Retina (tissue), 1 donor: ENCODE measurements at places on chromosomes 12 and 14.

- no peak for DNase-seq
These were observed 109.4 kb upstream of the NOS1 start for GRCh38 chr12:117470804-117471203.

- DNase-seq, result peak; percentile 40
These were observed 33.2 kb downstream of the HSPB8 start for GRCh38 chr12:119211884-119212283.

- DNase-seq, result no peak
These were observed 9.8 kb upstream of the KRT73 start for GRCh38 chr12:52628111-52628507.

GRCh38 chr14:62739647-62740046 is 305.6 kb downstream of the KCNH5 start:
- DNase-seq, result no peak

DNA sequence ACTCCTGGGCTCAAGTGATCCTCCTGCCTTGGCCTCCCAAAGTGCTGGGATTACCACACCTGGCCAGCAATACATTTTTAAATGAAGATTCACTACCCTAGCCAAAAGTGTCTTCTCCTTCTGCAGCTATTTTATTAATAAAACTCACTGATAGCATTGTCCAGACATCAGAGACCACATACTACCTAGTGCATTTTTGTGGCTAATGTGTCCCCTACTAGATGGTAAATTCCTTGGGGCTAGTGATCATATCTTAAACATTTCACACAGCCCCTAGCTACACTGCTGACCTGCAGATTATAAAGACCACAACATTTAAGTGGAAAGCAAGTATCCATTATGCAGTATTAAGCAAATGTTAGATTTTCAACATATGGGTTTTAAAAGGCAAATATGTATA is 17.0 kb downstream of the DTD2 start:
- no peak for DNase-seq

- no peak for DNase-seq
These were observed 107.7 kb upstream of the BTG1 start for GRCh38 chr12:92253301-92253700.

DNA sequence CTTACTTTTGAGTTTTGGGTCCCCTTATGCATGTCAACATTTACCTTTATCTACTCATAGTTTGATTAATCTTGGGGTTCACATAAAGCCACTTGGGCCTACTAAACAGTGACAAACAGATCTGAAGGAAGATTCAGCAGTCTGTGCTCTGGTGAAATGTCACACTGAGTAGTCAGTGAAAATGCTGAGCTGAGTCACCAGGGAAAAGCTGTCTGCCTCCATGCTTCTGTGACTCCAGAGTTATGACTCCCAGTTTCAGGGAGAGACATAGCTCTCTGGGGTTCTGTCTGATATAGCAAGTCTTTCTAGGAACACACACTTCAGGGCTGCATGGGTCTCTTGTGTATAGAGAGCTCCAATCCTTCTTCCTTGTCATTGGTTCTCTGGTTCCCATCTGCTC is 406.3 kb upstream of the FAR2 start:
- DNase-seq, result no peak

DNA sequence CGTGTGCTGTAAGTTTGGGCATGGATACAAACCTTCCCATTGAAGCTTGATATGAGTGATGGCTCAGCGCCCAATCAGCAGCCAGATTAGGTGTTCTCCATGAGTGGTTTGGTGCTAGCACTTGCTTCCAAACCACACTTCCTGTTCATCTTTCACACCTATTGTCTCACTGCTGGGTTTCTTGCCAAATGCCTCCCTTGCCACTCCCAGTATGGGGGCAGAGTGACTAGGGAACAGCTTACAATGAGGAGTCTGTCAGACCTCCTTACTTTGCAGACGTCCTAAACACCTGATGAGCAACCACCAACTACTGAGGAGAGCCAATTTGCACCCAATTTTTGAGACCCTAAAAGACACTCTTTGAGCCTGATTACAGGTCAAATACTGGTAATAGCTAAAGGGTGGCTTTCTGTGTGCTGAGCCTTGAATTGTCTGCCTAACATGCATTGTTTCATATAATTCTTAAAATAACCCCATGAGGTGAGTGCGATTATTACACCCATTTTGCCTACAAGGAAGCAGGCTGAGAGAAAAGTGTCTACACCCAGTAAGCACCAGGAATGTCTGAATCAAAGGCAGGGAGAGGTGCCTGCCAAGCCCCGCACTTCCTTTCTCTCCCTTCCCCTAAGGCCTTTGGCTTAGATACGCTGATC is 48.4 kb upstream of the FOS start:
- no peak for DNase-seq

DNA sequence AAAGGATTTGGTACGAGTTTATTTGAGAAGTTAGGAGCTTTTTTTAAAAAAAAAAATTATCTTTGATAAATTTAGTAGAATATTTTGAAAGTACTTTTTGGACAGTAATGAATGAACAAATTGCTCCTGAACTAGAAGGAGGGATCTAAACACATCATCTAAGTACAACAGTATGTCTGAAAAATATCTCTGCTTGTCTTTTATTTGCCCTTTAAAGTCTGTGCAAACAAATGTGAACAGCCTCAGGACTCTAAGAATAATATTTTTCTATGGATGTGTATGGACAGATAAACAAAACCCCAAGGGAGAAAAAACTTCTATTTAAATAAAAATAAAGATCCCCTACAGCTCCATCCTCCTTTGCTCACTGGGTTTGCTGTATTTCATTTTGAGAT is 19.5 kb downstream of the FBXL14 start:
- no peak for DNase-seq

DNA sequence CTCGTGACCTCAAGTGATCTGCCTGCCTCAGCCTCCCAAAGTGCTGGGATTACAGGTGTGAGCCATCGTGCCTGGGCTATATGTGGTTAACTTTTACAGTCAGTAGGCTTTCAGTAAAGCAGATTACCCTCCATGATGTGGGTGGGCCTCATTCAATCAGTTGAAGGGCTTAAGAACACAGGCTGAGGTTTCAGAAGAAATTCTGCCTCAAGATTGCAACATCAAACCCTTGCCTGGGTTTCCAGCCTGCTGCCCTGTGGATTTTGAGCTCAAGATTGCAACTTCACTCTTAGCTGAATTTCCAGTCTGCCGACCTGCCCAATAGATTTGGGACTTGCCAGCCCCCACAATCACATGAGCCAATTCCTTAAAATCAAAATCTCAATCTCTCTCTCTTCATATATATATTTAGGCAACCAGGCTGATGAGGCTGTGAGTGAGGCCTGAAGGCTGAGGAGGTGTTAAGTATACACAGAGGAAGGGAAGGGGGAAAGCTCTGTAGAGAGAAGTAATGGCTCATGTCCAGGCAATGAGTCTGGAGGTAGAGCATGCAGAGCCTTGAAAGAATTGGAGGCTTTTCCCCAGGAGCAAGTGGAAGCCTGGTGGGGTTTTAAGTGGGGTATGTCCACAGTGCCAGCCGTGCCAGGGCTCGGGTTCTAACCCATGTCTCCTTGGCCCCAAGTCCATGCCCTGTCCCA is 33.3 kb upstream of the ACTN1 start:
- DNase-seq, result no peak

DNA sequence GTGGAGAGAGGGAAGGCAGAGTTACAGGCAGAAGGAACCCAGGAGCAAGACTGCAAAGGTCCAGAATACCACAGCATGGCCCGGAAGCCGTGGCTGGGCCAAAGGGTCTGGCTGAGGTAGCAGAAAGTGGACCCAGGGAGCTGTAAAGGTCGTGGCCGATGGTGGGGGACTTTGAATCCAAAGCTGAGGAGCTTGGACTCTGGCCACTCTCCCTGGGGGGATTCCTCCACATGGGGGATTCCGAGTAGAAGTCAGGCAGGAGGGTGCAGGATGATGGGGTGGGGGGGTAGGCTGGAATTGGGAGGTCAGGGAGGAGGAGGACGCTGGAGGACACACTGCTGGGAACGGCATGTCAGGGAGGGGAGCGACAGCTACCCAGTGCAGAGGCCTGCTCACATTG is 125.2 kb downstream of the GCH1 start:
- DNase-seq, result no peak

GRCh38 chr12:79955561-79955960 is 20.7 kb upstream of the PPP1R12A start:
- DNase-seq, result no peak

DNA sequence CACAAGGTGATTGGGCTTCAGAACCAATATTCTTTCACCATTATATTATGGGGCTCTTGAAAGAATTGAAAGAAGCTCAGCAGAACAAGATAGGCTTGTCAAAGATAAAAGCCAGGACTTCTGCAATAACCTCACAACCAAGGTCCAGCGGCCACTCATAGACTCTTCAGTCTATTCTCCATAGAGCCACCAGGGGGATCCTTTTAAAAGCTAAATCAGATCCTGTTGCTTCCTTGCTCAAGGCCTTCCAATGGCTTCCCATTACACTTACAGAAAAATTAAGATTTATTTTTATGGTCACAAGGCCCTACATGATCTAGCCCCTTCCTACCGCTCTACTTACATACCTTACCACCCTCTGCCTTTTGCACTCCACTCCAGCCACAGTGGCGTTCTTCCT is 169.6 kb downstream of the C12orf42 start:
- no peak for DNase-seq

- DNase-seq, result no peak
These were observed 55.2 kb upstream of the KCNH3 start for GRCh38 chr12:49483619-49484018.

GRCh38 chr14:68234101-68234905 is 414.7 kb downstream of the RAD51B start:
- no peak for DNase-seq

- no peak for DNase-seq
These were observed 43.8 kb upstream of the CSRNP2 start for GRCh38 chr12:51127050-51127729.

DNA sequence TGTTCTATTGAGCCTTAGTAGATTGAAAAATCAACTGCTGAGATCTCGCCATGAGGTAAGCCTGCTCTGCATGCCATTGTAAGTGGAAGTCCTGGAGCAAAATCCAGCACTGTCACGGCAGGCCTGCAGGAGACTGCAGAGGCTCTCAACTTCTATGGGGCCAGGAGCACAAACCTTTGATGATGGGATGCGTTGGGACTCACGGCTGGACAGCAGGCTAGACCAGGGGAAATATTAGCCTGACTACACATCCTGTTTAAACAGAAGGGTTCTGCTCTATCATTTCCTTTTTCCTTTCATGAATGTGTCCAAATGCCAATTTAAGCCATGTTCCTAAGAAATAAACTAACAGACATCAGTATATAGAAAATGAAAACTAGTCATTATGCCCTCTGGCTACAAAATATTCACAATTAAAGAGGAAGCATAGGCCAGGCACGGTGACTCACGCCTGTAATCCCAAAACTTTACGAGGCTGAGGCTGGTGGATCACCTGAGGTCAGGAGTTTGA is 33.9 kb upstream of the RASSF8 start:
- DNase-seq, result no peak

DNA sequence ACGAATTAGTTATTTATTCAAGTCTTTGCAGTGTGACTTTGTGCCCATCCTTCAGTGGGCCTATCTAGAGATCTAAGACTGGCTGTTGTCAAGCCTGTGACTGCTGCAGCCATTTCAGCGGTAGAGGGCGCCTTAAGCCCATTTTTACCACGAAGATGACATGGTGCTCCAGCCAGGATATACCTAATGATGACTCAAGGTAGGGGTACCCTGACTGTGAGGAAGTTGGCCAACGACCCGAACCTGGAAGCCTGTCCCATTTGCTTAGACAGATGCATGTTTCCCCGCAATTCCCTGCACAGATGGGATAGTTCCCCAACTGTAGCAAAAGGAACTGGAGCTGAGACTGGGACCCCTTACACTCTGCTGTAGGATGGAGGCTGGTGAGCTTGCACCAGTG is 41.3 kb downstream of the RAB3IP start:
- no peak for DNase-seq
